ENCODE measurements at places on chromosomes 5 and 9.

DNA sequence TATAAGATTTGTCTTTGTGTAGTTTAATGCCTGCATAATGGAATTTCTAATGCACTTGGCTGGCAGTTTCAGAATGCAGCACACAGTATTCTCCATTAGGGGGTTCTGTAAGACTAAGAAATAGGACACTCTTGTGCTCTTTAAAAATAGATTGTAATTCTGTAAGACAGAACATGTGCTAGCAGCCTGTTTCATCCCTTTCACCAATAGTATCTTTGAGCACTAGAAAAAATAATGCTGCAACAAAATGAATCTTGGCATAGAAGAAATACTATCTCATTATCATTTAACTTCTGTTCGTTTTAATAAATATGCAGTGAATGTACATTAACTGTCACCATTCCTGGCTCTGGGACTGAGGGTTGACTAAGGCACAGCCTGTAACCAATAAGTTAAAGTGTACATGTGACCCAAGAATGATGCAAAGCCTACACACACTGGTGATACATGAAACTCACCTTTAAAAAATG is 23.8 kb upstream of the ZNF622 start:
- no peak for DNase-seq

DNA sequence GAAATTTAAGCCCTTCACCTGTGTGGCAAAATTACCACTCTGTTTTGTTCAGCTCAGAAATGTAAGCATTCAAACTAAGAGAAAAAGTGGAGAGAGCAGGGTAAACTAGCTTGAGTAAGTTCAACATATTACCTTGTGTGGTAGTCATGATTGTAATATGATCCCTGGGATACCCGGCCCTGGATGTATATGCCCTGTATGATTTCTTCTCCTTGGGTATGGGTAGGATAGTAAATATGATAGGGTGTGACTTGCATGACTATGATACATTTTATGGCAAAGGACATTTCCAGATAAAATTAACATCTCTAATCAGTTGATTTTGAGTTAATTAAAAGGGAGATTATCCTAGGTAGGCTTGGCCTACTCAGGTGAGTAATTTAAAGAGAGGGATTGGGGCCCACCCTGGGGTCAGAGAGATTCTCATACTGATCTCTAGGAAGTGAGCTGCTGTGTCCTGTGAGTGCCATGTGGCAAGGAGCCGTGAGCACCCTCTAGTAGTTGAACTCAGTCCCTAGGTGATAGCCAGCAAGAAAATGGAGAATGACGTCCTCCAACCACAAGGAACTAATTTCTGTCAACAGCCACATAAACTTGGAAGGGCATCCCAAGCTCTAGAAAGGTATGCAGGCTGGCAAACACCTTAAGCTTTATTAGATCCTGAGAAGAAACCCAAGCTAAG is 62.2 kb upstream of the ANXA1 start:
- no peak for DNase-seq

DNA sequence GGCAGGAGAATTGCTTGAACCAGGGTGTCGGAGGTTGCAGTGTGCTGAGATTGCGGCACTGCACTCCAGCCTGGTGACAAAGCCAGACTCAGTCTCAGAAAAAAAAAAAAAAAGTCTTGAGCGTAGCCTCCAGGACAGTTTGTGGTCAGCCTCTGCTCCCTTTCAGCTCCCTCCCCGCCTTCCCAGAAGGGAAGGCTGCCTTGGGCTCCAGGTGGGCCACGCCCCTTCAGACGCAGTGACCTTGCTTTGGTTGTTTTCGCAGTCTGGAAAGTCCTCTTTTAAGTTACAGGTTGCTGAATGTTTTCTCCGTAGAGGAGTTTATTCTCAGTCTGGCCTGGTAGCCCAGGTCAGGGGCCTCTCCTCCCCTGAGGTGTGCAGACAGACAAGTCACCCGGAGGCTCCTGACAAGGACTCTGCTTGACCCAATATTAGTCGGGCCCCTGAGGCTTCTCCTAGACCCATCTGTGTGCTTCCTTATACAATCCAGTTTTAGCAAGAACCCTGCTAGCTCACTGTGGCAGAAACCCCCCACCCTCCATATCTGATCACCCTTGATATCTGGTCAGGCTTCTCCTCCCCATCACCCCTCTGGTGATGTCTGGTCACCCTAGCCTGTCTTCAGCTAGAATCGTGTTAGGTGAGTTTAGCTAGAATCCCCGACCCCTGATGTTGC is 31.6 kb upstream of the N4BP3 start:
- DNase-seq, result no peak

DNA sequence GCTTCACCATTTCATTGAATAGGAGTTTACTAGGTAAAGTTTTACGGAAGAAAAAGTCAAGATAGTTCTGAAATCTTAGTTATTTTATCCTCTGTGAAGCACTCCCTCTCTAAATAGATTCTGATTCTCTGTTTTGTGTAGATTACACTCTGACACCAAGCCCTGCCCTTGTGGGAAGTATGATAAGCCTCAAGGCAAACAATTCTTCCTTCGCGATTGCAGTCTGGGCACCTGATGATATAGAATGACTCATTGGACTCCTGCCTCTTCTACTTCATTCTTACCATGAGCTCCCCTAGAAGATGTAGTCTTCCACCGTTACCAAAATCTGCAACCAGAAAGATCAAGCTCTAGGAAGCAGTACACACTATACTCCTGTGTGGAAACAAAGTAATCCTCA is 626.9 kb upstream of the PTGER4 start:
- DNase-seq, result no peak

GRCh38 chr5:173733021-173733420 is 116.6 kb upstream of the BOD1 start:
- no peak for DNase-seq

- DNase-seq, result no peak
These were observed 33.5 kb downstream of the SEMA4D start for GRCh38 chr9:89464300-89464901.

GRCh38 chr5:77641963-77642737 is 3.6 kb upstream of the OTP start:
- no peak for DNase-seq

- no peak for DNase-seq
These were observed 12.9 kb upstream of the FRRS1L start for GRCh38 chr9:109179801-109180523.

GRCh38 chr5:179229331-179229831 is 115.9 kb downstream of the ADAMTS2 start:
- DNase-seq, result no peak

DNA sequence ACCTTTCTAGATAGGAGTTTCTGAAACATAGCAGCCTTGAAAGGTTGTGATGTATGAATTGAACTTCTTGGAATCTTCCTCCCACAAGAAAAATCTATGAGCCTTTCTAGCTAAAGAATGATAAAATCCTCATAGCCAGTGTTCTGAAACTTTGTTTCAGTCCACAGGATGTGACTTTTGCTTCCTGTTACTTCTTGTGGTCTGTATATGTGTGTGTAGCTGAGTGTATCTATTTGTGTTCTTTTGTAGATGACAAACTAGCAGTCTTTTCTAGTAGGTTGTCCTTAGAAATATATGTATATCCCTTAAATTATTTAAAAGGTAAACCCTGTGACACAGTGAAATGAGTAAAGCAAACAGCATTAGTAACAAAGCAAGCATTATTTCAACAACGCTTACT is 188.8 kb downstream of the MRPS30 start:
- no peak for DNase-seq

All from activated T-cell treated with anti-CD3 and anti-CD28 coated beads for 24 hours (primary cell).